ENCODE measurements at places on chromosomes 1 and 21. TPM values are rescaled to one million over a fixed set of nuclear protein-coding genes. Genes with fewer than 3 reads are reported as not detected.

CYP4X1 gene
- 2.1 TPM for polyA plus RNA-seq

DNA sequence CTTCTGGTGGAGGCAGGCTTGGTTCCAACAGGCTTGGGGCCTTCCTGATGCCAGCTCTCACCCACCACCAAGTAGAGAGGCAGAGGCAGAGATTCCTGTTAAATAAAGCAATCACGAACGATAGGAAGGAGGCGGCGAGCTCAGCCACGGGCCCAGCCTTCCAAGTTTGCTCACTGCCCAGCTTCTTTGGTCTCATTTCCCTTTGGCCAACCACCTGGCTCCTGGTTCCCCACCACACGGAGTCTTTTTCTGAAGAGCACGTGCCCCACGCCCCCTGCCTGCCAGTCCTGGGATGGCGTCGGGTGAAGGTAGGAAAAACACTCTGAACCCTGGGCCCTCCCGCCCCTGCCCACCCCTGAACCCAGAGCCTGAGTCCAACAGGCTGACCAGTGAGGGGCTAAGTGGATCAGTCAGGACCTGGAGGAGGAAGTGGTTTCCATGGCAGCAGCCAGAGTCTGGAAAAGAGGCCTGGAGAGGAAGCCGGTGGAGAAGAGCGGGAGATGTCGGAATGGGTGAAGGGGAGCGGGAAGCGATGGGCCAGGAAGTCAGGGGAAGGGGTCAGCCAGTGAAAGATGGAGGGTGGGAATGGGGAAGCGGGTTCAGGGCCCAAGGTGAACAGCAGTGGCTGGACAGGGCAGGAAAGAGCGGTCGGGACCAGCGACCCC is 158.2 kb upstream of the KLHDC7A start:
- no peak for DNase-seq

DNA sequence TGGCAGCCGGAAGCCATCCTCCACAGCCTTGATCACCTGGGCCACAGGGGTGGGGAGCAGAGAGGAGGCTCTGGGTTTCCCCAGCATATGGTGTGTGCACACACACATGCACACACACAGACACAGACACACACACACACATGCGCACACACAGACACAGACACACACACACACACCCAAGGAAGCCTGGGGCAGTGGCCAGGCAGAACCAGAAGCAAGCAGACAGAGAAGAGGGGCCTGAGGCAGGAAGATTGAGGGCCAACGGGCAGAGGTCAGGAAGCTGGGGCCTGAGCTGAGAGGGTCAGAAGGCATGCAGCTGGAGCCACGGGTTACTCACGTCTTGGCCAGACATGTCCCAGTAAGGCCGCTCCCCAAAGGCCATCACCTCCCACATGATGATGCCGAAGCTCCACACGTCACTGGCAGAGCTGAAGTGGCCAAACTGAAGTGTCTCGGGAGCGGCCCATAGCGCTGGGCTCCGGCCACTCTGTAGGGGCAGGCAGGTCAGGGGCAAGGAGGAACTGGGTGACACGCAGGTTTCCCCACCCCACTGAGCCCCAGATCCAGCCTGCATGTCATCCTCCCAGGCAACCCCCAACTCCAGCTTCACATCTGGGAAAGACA is 27.4 kb downstream of the CDCA8 start:
- no peak for DNase-seq

LCE2A gene
- 1.3 TPM for polyA plus RNA-seq

GRCh38 chr1:16612332-16613172 is 812 bp downstream of the NBPF1 start:
- DNase-seq = no peak

DNA sequence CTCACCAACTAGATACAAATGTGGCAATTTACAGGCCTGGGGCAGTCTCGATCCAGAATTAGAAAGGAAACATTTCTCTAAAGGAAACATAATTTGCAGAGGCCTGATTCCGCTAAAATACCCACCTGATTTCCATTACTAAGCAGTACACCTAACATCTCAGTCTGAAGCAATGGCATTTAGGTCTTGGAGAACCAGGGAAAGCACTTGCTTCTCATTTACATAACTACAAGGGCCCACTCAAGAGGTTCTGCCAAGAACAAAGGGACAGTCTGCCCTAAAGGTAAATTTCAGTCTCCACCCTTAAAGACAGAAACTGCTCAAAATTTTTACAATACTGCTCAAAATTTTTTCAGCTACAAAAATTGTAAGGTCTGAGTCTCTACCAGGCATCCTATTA is 123.7 kb upstream of the GJB5 start:
- no peak for DNase-seq

DNA sequence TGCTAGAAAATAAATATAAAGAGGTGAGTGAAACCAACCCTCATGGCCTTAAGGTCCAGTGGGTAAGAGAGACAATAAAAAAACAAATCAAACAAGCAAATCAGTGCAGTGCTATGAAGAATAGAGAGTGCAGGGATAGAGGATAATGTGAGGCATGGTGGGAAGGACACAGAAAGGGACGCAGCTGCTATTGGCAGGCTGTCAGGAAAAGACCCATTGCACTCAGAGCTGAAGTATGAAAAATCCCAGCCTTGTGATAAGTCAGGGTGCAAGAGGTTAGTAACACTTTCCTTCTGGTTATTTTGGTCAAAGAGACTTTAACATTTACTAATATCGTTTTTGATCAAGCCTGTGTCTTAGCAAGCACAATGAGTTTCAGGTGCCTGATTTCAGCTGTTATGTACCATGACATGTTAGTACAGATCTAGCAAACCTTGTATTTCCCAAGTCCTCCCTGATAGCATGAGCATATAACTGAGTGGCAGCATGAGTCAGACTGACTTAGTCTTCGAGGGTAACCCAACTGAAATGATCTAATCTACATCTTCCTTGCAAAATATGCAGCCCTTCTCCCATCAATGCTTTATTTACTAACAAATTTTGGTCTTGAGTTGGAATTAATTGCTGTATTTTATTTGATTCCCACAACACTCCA is 31.7 kb downstream of the CHML start:
- no peak for DNase-seq

DNA sequence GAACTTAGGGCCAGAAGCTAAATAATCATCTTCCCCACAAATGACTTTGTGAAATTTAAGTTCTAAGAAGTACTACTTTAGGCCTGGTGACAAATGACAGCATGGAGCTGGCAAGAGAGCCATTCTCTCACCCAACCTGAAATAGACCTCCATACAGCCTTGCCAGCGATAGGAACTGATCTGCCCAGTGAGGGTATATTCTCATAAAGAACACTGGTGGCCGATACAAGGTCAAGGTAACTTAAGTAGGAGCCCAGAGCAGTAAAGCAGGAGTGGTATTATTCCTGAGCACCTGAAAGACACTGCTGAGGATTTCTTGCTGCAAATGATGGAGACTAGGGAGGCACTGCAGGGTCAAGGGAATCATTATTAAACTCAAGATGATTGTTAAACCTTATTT is 2.6 kb upstream of the TTLL7 start:
- no peak for DNase-seq

BGLAP gene
- polyA plus RNA-seq = 4.3 TPM

GRCh38 chr1:243680860-243681259 is 169.2 kb downstream of the AKT3 start:
- DNase-seq = no peak

DNA sequence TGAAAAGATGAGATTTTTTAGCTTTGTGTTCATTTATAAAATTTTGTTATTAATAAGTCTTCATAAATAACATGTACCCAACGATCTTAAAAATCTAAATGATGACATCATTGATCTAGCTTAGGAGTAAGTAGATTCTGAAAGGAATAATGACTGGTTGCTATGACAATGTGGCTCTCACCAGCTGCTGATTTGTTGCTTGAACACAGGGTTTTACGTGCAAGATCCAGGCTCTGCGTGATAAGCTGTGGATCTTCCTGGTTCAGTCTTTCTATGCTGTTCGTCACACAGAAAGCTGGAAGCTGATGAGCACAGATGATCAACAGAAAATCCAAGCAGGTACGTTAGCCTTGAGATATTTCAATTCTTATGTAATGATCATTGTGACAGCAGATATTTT is 49.1 kb upstream of the C1orf146 start:
- no peak for DNase-seq

GRCh38 chr1:172393354-172393753 is 27.1 kb upstream of the C1orf105 start:
- no peak for DNase-seq

DNA sequence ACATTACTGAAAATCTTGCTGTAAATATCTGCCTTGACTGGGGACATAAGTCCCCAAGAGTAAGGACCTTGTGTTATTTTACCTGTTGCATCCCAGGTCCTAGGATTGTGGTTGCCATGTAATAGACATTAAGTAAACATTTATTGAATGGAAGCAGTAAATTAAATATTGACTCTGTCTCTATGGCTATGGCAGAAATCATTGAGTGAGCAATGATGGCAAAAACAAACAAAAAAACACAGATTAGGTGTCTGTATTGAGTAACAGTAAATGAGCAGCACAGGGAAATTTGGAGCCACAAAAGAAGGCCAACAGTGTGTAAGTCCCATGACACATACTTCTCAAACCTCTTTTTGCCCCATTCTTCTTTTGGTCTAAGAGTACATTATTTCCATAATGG is 240.4 kb downstream of the NFIA start:
- DNase-seq = no peak

GRCh38 chr1:223256034-223256433 is 107.9 kb downstream of the SUSD4 start:
- DNase-seq = no peak

GRCh38 chr1:244304656-244305055 is 147.1 kb downstream of the ADSS2 start:
- DNase-seq = no peak

KRTAP11-1 gene
- 0.16 TPM for polyA plus RNA-seq

DNA sequence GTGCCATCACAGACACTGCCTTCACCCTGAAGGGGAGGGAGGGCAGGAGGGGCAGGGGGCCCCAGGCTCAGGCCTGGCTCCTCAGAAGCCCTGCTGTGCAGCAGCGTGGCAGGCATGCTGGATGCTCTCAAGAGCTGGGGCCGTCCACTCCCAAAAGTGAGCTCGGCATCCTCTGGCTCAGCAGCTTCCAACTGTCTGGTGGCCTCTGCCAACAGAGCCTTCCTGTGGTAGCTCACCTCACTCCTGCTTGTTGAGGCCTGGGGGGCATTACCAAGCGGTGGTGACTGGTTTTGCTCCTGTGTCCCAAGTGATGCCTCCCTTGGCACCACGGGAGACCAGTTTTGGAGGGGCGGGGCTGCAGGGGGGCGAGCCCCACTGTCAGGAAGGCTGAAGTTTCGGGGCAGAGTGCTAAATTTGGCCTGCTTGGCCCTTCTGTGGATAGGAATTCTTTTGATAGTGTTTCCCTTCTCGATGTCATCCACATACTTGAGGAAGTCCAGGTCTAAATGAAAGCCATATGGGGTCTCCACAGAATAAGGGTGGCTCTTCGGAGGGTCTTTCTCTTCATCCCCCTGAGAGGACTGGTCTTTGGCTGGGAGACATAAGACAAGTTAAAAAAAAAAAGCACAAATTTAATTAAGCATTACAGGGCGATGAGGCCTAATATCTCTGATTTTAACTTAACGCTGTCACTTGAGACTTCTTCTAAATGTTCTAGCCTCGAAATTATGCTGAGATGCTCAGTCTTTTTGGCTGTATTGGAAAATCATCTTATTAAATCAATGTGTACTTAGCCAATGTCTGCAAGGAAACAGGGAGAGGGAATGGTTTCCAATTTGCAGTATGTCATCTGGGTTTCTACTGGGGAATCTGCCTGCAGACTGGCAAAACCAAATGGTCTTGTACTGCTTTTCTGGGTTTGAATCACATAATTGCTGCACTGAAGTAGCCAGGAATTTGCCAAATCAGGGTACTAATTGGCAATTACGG is 44.4 kb downstream of the KANK4 start:
- no peak for DNase-seq

DNA sequence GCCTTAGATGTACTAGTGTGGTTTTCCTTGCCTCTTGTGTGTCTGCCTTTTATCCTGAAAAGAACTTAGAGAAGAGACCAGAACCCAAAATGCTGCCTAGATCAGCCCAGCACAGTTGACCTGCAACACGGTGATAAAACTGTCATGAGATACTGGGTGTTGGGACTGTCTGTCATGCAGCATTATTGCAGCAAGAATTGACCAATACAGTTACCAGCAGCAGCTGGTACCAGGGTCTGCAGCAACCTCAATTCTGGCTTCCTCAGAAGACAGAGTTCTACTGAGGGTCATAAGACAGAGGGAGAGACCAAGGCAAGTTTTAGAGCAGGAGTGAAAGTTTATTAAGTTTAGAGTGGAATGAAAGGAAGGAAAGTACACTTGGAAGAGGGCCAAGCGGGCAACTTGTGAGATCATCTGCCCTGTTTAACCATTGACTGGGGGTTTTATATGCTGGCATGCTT is 182.0 kb downstream of the DYRK1A start:
- DNase-seq = no peak

GRCh38 chr1:114081437-114082303 is 72.0 kb downstream of the SYT6 start:
- no peak for DNase-seq

FMO2 gene
- polyA plus RNA-seq = 5.5 TPM

CHML gene
- polyA plus RNA-seq = 7.4 TPM

DNA sequence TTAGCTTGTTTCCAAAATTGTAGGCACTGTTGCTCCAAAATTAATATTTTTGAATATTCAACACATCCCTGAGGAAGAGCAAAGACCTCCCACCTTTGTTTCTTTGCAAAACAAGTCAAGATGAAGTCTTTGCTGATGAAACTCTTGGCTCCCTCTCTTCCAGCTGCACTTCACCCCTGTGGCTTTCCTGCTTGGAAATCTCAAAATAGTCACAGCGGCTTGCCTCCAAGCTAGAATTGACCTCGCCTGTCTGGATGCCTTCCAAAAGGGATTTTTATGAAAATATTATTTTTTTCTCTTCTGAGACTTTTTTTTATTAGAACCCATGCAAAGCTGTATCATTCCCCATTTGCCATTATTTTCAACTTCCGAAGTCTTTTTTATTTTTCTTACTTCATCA is 71.1 kb upstream of the MROH9 start:
- no peak for DNase-seq

DNA sequence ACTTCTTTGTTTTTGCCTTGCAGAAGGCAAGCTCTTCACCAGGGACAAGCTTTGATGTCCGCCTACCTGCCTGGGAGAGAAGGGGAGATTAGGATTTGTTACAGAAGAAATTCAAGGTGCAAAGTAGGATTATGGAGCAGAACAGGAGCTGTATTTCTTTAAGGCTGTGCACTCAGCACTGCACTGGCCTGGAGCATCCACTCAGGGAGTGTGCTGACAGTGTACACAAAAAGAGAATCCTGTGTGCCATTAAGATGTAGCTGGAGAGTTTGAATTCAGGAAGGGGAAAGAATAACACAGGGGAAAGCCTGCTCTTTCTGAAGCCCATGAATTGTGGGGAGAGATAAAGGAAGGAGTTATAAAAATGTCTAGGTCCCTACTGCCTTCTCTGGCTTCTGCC is 137.7 kb upstream of the ETS2 start:
- no peak for DNase-seq

DLGAP3 gene
- polyA plus RNA-seq = 0.23 TPM

CRYBG2 gene
- 7.3 TPM for polyA plus RNA-seq

GRCh38 chr1:96973605-96974004 is 252.0 kb downstream of the PTBP2 start:
- no peak for DNase-seq

- peak; percentile 67 for DNase-seq
Observed at GRCh38 chr1:247639381-247639981, 34.1 kb downstream of the OR2G3 start.

GRCh38 chr1:63611231-63611630 is 18.0 kb downstream of the PGM1 start:
- no peak for DNase-seq

Measured in thymus (tissue), 14 donors.